Activated CD4-positive, alpha-beta memory T cell treated with anti-CD3 and anti-CD28 coated beads for 36 hours (primary cell): ENCODE measurements at places on chromosomes 12 and 14. TPM values are rescaled to one million over a fixed set of nuclear protein-coding genes. Genes with fewer than 3 reads are reported as not detected.

CLEC1B gene
- total RNA-seq: not detected

RNFT2 gene
- total RNA-seq: 15.8 TPM

GRCh38 chr12:107632246-107632645, 53.4 kb upstream of the PWP1 start:
- peaks cover 2% of the 10 kb centered on the region for H3K36me3 ChIP-seq
- no peaks in the 10 kb centered on the region for H3K4me1 ChIP-seq
- no peak overlapping the region for H3K4me3 ChIP-seq
- DNase-seq: no peak
- H3K27ac ChIP-seq: no peak overlapping the region

GRCh38 chr14:100104523-100105300, 39.5 kb downstream of the EVL start:
- H3K27ac ChIP-seq: peak overlapping the region; percentile 90
- H3K4me1 ChIP-seq: peaks cover 92% of the 10 kb centered on the region
- H3K27me3 ChIP-seq: no peaks in the 10 kb centered on the region
- H3K36me3 ChIP-seq: peaks cover 41% of the 10 kb centered on the region
- DNase-seq: peak; percentile 46

PNP gene
- total RNA-seq: 179 TPM

PLBD2 gene
- total RNA-seq: 18.8 TPM

GRCh38 chr12:57315681-57316080, 64.7 kb upstream of the STAC3 start:
- H3K4me1 ChIP-seq: peaks cover 2% of the 10 kb centered on the region
- no peaks in the 10 kb centered on the region for H3K27me3 ChIP-seq
- H3K4me3 ChIP-seq: no peak overlapping the region
- H3K27ac ChIP-seq: no peak overlapping the region
- no peak for DNase-seq
- H3K36me3 ChIP-seq: no peaks in the 10 kb centered on the region

- H3K36me3 ChIP-seq: no peaks in the 10 kb centered on the region
- no peaks in the 10 kb centered on the region for H3K4me1 ChIP-seq
- H3K27ac ChIP-seq: no peak overlapping the region
- no peak overlapping the region for H3K4me3 ChIP-seq
- DNase-seq: no peak
- H3K27me3 ChIP-seq: peaks cover 17% of the 10 kb centered on the region
Observed at GRCh38 chr12:53808023-53808705, 56.4 kb upstream of the CISTR start.

TTC6 gene
- total RNA-seq: not detected

GRCh38 chr14:68951800-68952530, 27.1 kb downstream of the ACTN1 start:
- no peak overlapping the region for H3K27ac ChIP-seq
- DNase-seq: no peak
- no peaks in the 10 kb centered on the region for H3K36me3 ChIP-seq

TCL1B gene
- total RNA-seq: not detected

GRCh38 chr14:65007202-65007601, 20.5 kb downstream of the FNTB start:
- H3K27ac ChIP-seq: no peak overlapping the region
- DNase-seq: no peak
- H3K4me3 ChIP-seq: no peak overlapping the region
- no peaks in the 10 kb centered on the region for H3K27me3 ChIP-seq
- H3K4me1 ChIP-seq: peaks cover 22% of the 10 kb centered on the region
- H3K36me3 ChIP-seq: peaks cover 5% of the 10 kb centered on the region

DNA sequence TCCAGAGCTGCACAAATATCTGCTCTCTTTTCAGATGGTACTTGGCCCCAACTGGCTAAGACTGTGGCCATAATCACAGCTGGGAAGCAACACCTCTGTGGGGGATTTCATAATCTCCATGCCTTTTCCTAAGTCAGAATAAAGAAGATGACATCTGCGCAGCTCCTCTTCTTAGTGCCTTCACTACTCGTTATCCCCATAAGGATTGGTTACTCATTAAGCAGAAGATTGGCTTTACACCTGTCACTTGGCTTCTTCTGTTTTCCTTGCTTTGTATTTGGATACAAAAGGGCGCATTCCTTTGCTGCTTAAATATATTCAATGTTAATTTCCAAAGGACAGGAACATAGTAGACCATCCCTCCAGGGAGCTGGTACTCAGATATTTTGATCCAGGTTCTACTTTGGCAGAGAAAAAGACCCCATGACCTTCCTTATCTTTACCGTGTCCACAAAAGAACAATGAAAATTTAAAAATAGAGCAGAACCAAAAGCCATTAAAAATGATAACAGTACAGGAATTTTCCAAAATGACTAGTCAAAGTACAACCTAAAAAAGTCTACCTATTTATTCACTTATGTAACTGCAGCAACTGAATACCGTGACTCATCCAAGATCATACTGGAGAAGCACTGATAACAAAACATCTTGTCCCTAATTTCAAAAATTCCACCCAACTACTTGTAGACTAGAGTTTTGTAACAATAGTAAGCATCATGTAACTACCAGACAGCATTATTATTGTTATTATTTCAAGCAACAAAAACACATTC, 352.3 kb upstream of the TMPO start:
- no peak for DNase-seq
- no peaks in the 10 kb centered on the region for H3K27me3 ChIP-seq
- no peaks in the 10 kb centered on the region for H3K4me1 ChIP-seq
- H3K36me3 ChIP-seq: no peaks in the 10 kb centered on the region

DNA sequence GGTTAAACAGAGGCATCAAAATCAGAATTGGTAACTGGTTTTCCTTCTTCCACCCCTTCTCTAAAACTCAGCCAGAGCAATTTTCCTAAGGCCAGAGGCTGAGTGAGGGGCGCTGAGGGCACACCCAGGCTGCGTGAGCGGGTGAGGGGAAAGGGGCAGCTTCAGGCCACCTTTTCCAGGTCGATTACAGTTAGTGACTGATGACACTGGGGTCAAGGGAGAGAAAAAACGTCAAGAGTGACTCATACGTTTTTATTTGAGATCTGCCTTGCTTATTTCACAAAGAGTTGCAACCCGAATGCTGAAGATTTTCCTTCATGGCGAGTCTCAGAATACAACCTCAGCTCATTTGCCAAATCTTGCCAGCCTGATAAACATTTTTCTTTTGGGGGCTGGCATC, 46.7 kb upstream of the EVL start:
- no peak for DNase-seq
- no peak overlapping the region for H3K4me3 ChIP-seq
- no peaks in the 10 kb centered on the region for H3K4me1 ChIP-seq

- no peak for DNase-seq
- H3K4me3 ChIP-seq: no peak overlapping the region
- H3K27me3 ChIP-seq: peaks cover 2% of the 10 kb centered on the region
- no peaks in the 10 kb centered on the region for H3K4me1 ChIP-seq
- H3K27ac ChIP-seq: no peak overlapping the region
Observed at GRCh38 chr12:94815958-94816357, 165.6 kb upstream of the TMCC3 start.

- H3K4me1 ChIP-seq: peaks cover 17% of the 10 kb centered on the region
- no peaks in the 10 kb centered on the region for H3K27me3 ChIP-seq
- no peak for DNase-seq
- no peak overlapping the region for H3K4me3 ChIP-seq
- H3K36me3 ChIP-seq: no peaks in the 10 kb centered on the region
Observed at GRCh38 chr12:42296503-42297109, 29.3 kb downstream of the ZCRB1 start.

GRCh38 chr12:65170209-65170881, 962 bp downstream of the LEMD3 start:
- H3K4me1 ChIP-seq: peaks cover 26% of the 10 kb centered on the region
- DNase-seq: peak; percentile 78
- peak overlapping the region; percentile 82 for H3K27ac ChIP-seq
- peaks cover 16% of the 10 kb centered on the region for H3K36me3 ChIP-seq
- no peaks in the 10 kb centered on the region for H3K27me3 ChIP-seq

GRCh38 chr12:57984629-57985151, 43.3 kb downstream of the ATP23 start:
- no peak for DNase-seq
- no peak overlapping the region for H3K27ac ChIP-seq

SDR9C7 gene
- total RNA-seq: not detected

DNA sequence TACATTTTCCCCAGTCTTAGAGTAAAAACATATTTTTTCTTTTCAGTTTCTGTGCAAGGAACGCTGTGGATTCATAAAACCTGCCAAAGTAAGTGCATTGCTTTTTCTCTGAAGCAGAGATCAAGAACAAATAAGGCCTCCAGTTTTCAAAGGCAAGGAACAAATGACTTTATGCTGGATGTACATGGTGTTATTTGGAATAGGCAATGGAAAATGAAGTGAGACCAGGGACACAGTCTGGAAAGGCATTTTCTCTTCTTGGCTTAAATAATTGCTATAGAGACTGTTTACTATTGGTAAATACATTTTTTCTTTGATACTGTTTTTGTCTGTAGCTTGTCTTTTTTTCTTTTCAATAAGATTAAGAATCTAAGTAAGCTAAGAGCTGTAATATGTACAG, 725.9 kb upstream of the MDGA2 start:
- H3K36me3 ChIP-seq: no peaks in the 10 kb centered on the region
- DNase-seq: no peak
- H3K27me3 ChIP-seq: no peaks in the 10 kb centered on the region
- H3K27ac ChIP-seq: no peak overlapping the region
- H3K4me3 ChIP-seq: no peak overlapping the region

RAD9B gene
- 2.7 TPM for total RNA-seq

ISCU gene
- total RNA-seq: 88.6 TPM

- H3K4me1 ChIP-seq: peaks cover 20% of the 10 kb centered on the region
- peak overlapping the region; percentile 82 for H3K27ac ChIP-seq
- DNase-seq: no peak
- no peaks in the 10 kb centered on the region for H3K36me3 ChIP-seq
- peaks cover 2% of the 10 kb centered on the region for H3K27me3 ChIP-seq
- peak overlapping the region; percentile 53 for H3K4me3 ChIP-seq
Observed at GRCh38 chr12:119980242-119980641, 8.8 kb upstream of the BICDL1 start.

DNA sequence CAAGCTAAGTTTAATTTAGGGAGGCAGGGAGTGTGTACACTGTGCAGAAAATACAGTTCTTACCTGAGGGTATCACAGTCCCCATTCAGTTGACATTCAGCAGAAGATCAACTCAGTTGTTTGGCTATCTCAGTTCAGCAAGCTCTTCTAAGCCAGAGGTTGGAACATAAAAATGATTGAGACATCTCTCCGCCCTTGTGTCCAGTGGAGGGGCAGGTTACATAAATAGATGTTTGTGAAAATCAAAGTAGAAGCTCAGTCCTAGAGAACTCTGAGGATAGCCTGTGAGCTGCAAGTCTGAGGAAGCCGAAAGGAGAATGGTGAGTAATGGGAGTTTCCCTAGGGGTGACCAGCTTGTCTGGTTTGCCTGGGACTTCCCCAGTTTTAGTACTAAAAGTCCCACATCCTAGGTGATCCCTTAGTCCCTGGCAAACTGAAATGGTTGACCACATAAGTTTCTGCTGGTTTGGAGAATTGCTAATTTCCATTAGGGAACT, 251.4 kb upstream of the ATP2B1 start:
- no peaks in the 10 kb centered on the region for H3K27me3 ChIP-seq
- H3K27ac ChIP-seq: no peak overlapping the region
- no peak overlapping the region for H3K4me3 ChIP-seq
- DNase-seq: peak; percentile 57
- no peaks in the 10 kb centered on the region for H3K36me3 ChIP-seq

NKX2-1 gene
- not detected for total RNA-seq

- H3K27me3 ChIP-seq: peaks cover 2% of the 10 kb centered on the region
- no peaks in the 10 kb centered on the region for H3K4me1 ChIP-seq
- no peak overlapping the region for H3K4me3 ChIP-seq
- no peaks in the 10 kb centered on the region for H3K36me3 ChIP-seq
Observed at GRCh38 chr14:57491640-57492039, 2.0 kb downstream of the CCDC198 start.

DNA sequence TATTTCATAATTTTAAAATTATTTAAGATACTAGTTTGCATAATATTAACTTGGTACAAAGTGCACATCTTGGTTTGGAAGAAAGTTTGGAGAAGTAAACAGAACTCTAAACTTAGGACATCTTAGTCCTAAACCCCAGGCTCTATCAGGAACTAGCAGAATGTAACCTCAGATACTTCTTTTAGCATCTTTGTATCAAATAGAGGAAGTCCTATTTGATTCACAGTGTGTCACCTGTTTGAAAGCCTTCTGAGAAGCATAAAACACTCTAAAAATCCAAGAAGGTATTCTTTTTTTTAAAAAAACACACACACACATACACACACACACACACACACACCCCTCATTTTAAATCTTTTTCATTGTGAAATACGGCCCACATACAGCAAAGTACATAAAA, 12.0 kb upstream of the RNU6-7 start:
- no peak overlapping the region for H3K4me3 ChIP-seq
- no peak overlapping the region for H3K27ac ChIP-seq
- H3K4me1 ChIP-seq: peaks cover 10% of the 10 kb centered on the region

NGB gene
- not detected for total RNA-seq

GRCh38 chr12:93819050-93819491, 141.9 kb downstream of the CRADD start:
- H3K4me1 ChIP-seq: peaks cover 8% of the 10 kb centered on the region
- no peak for DNase-seq
- no peak overlapping the region for H3K27ac ChIP-seq
- no peak overlapping the region for H3K4me3 ChIP-seq
- H3K27me3 ChIP-seq: no peaks in the 10 kb centered on the region

GRCh38 chr14:101926085-101926484, 38.3 kb upstream of the DYNC1H1 start:
- H3K27me3 ChIP-seq: no peaks in the 10 kb centered on the region
- H3K4me3 ChIP-seq: no peak overlapping the region
- no peaks in the 10 kb centered on the region for H3K4me1 ChIP-seq
- H3K27ac ChIP-seq: no peak overlapping the region
- no peak for DNase-seq
- peaks cover 9% of the 10 kb centered on the region for H3K36me3 ChIP-seq

DNA sequence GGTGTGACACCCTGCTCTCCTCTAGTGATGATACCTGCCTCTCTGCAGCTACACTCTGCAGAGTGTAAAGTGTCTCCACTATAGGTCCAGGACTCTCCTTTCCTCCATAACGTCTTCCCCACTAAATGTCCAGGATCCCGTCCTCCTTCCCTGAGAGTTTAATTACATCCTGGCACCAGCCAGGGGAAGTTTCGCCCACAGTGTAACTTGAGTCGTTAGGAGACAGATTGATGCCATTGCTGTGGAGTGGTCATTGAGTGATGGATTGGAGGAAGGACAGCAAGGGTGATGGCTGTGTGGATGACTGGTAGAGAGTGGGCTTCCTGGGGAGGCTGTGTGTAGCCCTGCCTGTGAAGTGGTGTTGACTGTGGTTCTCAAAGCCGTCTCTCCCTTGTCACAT, 84.0 kb upstream of the TMEM132D start:
- H3K36me3 ChIP-seq: no peaks in the 10 kb centered on the region
- H3K27me3 ChIP-seq: peaks cover 4% of the 10 kb centered on the region
- no peak overlapping the region for H3K4me3 ChIP-seq
- H3K27ac ChIP-seq: no peak overlapping the region

ACRBP gene
- 0.63 TPM for total RNA-seq

DNA sequence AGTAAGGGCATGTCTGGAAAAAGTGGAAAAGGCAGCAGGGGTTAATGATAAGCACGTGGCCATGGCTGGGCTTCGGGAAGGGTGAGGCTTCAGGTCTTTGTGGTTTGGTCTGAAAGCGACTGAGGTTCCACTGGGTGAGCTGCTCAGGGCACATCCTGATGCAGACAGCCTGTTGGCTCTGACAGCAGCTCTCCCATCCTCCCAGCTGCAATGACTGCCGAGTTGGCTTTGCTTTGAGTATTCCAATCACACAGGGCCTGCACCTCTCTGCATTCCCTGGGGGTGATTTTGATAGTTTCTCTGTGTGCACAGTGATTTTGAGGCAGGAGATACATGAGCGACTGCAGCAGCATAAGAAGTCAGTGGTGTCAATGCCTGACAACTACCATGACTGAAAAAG, 390.7 kb downstream of the APAF1 start:
- DNase-seq: no peak
- peaks cover 2% of the 10 kb centered on the region for H3K27me3 ChIP-seq
- H3K36me3 ChIP-seq: no peaks in the 10 kb centered on the region
- no peaks in the 10 kb centered on the region for H3K4me1 ChIP-seq
- H3K4me3 ChIP-seq: no peak overlapping the region
- H3K27ac ChIP-seq: no peak overlapping the region
